ENCODE measurements at places on chromosomes 1 and 21.

DNA sequence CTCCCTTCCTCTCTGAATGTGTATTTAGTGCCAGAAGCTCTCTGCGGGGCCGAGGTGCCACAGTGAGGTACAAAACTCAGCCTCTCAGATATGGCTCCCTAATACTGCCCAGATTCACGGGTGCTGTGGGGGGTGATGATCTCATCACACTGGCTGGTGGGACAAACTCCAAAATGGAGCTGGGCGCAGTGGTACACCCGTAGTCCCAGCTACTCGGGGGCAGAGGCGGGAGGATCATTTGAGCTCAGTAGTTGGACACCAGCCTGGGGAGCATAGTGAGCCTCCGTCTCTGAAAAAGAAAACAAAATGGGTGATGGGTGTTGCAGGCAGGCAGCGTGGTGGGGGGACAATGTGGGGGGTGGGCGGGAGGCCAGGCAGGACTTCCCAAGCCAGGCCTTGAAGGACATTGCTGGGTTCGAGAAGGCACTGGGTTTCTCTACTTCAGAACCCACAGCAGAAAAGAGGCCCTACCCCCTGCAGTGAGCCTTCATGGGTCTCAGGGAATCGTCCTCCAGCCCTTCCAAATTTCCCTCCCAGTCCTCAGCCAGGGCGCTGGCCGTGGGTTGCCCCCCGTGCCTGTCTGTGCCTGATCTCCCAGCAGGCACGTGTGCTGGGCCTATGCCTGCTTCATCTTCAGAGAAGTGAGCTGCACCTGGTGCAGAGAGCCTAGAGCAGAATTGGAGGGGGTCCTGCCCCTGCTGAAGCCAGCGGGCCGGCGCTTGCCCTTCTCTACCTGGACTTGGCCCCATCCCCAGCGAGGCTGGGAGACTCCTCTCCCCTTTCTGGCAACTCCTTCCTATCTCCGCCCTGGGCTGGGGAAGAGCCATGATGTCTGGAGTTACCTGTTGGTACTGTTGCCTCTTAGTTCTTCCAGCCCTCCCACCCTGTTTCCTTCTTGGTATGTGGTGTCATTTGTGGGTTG lies 14.0 kb downstream of the H6PD start:
- no peak for DNase-seq

GRCh38 chr1:41627491-41628280 lies 143.2 kb upstream of the EDN2 start:
- no peak for DNase-seq

GRCh38 chr21:41196993-41197392 lies 29.0 kb downstream of the BACE2 start:
- DNase-seq = no peak

GRCh38 chr1:203584035-203584434 lies 42.6 kb upstream of the ATP2B4 start:
- no peak for DNase-seq

- DNase-seq = peak; percentile 1
These were observed 12.5 kb upstream of the REN start for GRCh38 chr1:204178487-204179281.

DNA sequence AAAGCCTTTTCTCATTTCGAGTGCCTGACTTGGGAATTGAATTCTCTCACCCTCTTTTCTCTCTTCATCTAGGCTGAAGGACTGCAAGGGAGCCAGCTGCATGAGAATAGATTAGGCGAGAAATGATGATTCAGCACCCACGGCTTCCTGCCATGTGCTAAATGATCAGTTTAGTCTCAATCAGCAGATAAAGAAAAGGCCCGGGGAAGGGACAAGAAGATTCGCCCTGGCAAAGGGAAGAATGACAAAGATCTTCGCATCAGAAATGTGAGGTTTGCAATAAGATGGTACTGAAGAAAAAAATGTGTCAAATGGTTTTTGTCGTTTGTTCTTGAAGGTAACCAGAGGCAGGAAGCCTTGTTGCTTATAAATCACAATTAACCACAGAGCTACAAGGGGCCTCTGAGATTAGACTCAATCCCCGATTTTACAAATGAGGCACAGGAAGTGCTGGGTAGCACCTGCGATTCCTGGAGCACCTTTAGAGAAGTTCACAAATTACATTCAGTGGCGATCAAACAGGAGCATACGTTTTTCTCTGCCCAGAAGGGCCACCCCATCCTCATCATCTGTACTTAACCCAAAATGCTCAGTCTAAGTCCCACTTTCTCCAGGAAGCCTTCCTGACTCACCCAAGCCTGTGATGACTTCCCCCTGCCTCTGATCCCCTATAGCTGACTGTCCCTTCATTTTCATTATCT lies 183.4 kb downstream of the ZNF281 start:
- no peak for DNase-seq

- DNase-seq = no peak
These were observed 4.9 kb downstream of the PLEKHN1 start for GRCh38 chr1:970973-971730.

GRCh38 chr1:148372731-148373130 lies 110.4 kb downstream of the PPIAL4G start:
- no peak for DNase-seq

GRCh38 chr1:231065510-231066241 lies 25.6 kb upstream of the FAM89A start:
- DNase-seq = no peak

DNA sequence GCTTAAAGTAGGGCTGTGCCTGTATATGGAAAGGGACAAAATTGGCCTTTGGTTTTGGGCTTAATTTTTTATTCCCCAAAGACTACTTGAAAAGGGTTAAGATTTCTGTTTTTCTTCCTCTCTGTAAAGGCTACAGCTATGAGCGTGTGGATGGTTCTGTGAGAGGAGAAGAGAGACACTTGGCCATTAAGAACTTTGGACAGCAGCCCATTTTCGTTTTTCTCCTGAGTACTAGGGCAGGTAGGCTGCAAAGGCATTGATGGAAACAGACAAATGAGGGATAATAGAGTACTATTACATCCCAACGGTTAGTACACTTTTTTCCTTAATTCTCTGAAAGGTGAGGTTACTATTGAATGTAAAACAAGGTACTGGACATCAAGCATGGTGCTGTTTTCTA lies 29.6 kb downstream of the CHD1L start:
- no peak for DNase-seq

GRCh38 chr1:230728710-230729392 lies 14.9 kb upstream of the AGT start:
- no peak for DNase-seq

- no peak for DNase-seq
These were observed 221.9 kb downstream of the ATG4C start for GRCh38 chr1:63005812-63006211.

DNA sequence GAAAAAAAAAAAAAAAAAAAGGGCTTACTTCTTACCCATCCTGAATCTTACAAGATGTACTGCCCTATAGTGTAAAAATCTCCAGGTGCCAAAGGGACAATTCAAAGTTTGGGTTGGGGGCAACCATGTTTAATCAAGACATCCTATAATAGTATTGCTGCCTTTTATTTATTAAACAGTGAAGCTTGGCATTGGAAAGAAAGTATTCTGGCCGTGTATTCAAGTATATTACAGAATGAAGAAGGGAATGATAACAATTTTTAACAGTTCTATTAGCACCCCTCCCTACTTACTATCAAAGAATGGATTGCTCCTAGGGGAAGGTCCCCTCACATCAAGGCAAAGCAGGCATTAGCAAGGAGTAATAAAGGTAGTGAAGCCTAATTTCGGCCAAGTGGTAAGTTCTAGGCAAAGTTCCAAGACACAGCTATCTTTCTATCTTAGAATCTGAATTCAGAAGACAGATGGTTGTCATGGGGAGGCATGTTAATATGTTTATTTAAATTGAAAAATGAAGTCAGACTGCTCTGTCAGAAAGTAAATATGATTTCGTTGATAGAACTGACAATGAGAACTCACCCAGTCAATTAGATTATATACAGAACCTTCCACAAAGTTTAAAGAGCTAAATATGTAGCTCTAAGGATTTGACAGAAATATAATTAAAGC lies 24.6 kb downstream of the ST7L start:
- DNase-seq = no peak

DNA sequence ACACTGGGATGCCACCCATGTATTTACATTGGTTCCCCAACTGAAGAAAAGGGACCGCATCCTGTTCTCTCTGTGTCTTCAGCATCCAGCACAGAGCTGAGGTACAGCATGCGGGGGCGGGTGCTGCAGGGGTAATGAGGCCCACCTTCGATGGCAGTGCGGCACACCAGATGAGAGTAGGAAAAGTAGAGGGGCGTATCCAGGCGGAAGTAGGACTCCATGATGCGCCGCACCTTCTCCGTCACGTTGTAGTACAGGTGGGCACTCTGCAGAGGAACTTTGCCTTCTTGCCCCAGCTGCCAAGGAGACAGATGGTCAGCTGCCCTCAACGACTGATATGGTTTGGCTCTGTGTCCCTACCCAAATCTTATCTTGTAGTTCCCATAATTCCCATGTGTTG lies 10.0 kb upstream of the CLDN19 start:
- no peak for DNase-seq

GRCh38 chr21:44530903-44531605 lies 8.9 kb downstream of the KRTAP10-1 start:
- DNase-seq = no peak

DNA sequence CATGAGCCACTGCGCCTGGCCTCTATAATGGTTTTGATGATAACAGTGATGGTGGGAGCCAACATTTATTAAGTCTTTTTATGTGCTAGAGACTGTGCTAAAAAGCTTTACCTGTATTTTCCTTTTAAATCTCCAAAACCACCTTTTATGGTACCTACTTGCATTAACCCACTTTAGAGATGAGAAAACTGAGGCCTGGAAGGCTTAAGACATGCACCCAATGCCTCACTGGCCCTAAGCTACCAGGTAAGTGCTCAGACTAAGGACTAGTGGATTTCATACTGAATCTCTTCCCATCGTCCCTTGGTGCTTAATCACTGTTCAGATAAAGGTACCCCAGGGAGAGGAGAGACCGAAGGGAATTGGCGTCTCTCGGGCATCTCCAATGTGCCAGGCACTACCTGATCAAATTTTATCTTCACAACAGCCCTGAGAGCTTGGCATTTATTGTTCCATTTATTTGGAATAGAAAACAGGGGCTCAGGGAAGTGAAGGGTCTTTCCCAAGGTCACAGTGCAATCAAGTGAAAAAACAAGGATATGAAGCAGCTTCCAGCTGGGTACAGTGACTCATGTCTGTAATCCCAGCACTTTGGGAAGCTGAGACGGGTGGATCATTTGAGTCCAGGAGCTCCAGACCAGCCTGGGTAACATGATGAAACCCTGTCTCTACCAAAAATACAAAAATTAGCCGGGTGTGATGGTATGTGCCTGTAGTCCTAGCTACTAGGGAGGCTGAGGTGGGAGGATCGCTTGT lies 84.2 kb downstream of the LACTBL1 start:
- DNase-seq = no peak

DNA sequence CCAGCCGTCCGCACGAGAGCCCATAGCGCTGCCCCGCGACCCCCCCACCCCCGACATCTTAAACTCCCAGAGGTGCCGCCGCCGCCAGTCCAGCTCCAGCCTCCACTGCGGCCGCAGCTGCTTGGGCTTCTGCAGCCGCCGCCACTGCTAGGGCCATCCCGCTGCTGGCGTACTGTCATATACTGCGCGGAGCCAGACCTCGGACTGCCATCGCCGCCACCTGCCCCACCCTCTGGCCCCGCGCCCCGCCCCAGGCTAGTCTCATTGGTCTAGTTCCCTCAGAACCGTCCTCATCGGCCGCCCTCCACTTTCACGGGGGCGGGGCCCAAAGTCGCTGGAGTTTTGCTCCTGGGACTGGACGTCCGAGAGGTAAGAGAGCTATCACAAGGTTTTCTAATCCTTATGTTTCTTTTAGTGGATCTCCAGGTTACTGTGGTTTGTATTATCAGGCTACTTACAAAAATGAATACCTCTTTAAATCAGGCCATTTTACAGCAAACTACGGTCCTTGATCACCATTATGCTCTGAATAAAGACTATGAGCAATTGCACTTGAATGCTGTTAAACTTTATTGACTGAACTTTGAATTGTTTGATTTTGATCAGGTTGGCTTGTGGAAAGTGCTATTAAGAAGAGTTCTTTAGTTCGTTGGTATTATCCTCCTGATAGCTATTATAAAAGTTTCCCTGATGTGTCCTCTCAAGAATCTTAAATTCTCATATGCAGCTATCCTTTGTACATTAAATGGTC lies 2.8 kb upstream of the CD1D start:
- no peak for DNase-seq

- DNase-seq = no peak
These were observed 64.8 kb downstream of the ERG start for GRCh38 chr21:38433471-38433870.

DNA sequence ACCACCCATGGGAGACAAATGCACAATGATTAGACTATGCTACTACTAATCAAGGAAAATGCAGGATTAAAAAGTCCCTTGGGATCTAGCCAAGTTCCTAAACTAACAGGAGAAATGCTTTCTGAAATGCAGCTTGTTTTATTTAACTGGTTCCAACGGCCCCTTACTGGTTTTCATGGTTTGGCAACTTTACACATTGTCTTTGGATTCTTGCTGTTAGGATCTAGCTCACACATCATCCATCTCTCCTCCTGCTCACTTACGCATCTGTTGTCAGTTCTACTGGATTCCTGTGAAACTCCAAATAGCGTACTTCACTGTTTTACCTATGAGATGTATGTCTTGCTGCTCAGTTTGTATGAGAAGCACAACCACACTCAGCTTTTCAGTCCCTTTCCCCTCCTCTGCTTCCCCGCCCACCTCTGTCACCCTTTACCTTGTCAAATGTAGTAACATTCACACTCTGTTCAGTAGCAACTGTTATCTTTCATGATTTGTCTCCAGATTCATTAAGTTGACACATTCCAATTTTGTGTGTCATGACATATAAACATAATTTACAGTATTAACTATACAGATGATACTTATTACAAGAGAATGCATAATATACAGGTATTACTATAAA lies 130.1 kb downstream of the SIM2 start:
- DNase-seq = no peak

GRCh38 chr1:18569251-18569650 lies 61.4 kb upstream of the PAX7 start:
- no peak for DNase-seq

DNA sequence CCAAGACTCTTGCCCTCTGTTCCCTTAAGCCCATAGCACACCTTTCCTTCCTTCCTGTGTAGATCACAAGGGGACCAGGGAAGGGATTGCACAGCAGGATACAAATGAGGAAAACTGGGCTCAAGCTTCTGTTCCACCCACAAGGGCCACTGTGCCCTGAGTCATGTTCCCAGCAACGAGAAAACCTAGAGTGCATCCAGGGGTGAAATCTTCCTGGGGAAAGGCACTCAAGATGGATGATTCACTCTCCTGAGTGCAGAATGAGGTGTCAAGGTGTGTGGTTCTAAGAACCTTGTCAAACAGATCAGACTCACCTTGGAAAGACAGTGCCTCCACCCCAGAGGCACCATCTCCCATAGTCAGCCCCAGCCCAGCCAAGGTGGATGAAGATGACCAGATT lies 40.7 kb upstream of the EYA3 start:
- no peak for DNase-seq

DNA sequence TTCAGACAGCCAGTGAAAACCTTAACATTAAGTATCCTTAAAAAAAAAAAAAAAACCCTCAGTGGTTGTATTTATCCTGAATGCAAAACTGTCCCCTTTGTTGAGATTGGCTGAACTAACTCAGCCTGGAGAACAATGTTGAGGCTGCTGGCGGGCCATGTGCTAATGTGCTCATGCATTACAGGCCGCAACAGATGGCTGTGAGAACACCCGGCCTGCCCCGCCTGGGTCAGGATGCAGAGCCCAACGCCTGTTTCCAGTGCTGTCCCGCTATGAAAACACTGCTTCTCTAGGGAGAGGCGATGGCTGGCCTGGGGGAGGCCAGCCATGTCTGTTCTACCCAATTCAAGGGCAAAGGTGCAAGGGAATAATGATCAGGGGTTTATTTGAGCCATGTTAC lies 13.8 kb downstream of the OLIG2 start:
- DNase-seq = no peak

All from 8988T (cell line).